ENCODE measurements at places on chromosomes 3 and 15. TPM values are rescaled to one million over a fixed set of nuclear protein-coding genes. Genes with fewer than 3 reads are reported as not detected.

GRCh38 chr15:73283366-73283962 is 85.3 kb downstream of the HCN4 start:
- no peak for DNase-seq
- H3K36me3 ChIP-seq = no peaks in the 10 kb centered on the region
- H3K27ac ChIP-seq = no peak overlapping the region
- no peaks in the 10 kb centered on the region for H3K27me3 ChIP-seq
- H3K4me3 ChIP-seq = no peak overlapping the region
- no peaks in the 10 kb centered on the region for H3K4me1 ChIP-seq

- no peak overlapping the region for H3K4me3 ChIP-seq
- no peaks in the 10 kb centered on the region for H3K36me3 ChIP-seq
- peaks cover 16% of the 10 kb centered on the region for H3K4me1 ChIP-seq
- H3K27ac ChIP-seq = no peak overlapping the region
- no peak for DNase-seq
- H3K27me3 ChIP-seq = no peaks in the 10 kb centered on the region
Measured at GRCh38 chr3:196788528-196788927, 48.9 kb downstream of the PAK2 start.

DNA sequence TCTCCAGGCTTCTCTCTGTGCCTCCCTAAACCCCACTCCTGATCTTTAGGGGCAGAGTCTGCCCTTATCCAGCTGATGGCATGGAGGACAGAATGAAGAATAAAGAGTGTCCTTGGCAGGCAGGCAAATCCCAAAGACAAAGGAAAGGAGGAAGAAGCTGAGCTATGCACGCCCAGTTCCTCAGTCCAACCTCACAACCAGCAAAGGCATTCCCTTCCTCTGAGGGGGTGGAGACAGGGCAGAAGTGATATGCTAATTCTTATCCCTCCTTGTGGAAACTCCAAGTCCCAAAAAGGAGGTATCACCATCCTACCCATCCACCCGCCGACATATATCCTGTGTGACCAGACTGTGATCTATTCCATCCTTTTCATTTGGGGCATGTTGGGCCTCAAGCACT is 10.5 kb upstream of the CCDC54 start:
- H3K27me3 ChIP-seq = no peaks in the 10 kb centered on the region
- H3K36me3 ChIP-seq = no peaks in the 10 kb centered on the region
- no peak for DNase-seq
- H3K4me3 ChIP-seq = no peak overlapping the region
- peaks cover 6% of the 10 kb centered on the region for H3K4me1 ChIP-seq

GRCh38 chr3:113439606-113440005 is 1.7 kb downstream of the CFAP44 start:
- no peak overlapping the region for H3K27ac ChIP-seq
- peaks cover 7% of the 10 kb centered on the region for H3K4me1 ChIP-seq
- no peak overlapping the region for H3K4me3 ChIP-seq
- DNase-seq = no peak
- no peaks in the 10 kb centered on the region for H3K27me3 ChIP-seq

DNA sequence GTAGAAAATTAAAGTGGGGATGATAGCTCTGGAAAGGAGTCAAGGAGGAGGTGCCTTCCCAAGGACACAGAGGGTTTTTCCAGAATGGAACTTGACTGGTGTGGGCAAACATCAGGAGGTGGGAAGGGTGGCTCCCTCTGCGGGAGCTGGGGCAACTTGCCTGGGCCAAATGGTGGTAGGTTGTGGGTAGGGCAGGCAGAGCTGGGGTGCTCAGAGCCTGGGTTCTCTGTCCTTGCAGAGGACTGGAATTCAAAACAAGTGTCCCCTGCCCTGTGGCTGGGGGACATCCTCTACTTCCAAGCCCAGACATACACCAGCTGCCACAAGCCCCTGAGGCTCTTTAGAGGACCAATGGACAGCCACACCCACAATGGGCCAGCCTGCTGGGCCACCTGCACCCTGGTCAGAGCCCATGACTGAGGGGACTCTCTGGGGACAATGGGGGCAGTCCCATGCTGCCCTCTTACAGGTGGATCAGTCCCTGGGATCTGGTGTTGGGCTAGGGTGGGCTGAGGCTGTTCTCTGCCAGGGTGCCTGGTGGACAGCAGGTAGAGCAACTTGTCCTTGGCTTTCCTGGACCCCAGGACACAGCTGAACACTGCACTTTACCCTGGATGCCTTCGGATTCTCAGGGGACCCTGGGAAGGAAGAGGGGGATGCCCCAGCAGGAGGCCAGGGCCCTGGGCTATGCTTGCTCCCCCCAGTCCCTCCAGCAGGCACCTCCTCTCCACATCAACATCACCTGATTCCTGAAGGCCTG is 38.6 kb upstream of the CSPG4 start:
- H3K4me1 ChIP-seq = no peaks in the 10 kb centered on the region
- no peaks in the 10 kb centered on the region for H3K36me3 ChIP-seq
- DNase-seq = no peak
- H3K27ac ChIP-seq = no peak overlapping the region
- no peaks in the 10 kb centered on the region for H3K27me3 ChIP-seq
- no peak overlapping the region for H3K4me3 ChIP-seq

GRCh38 chr15:70579766-70580165 is 183.6 kb downstream of the UACA start:
- peaks cover 22% of the 10 kb centered on the region for H3K27me3 ChIP-seq
- no peak overlapping the region for H3K4me3 ChIP-seq
- H3K27ac ChIP-seq = no peak overlapping the region
- no peaks in the 10 kb centered on the region for H3K36me3 ChIP-seq
- no peak for DNase-seq

DNA sequence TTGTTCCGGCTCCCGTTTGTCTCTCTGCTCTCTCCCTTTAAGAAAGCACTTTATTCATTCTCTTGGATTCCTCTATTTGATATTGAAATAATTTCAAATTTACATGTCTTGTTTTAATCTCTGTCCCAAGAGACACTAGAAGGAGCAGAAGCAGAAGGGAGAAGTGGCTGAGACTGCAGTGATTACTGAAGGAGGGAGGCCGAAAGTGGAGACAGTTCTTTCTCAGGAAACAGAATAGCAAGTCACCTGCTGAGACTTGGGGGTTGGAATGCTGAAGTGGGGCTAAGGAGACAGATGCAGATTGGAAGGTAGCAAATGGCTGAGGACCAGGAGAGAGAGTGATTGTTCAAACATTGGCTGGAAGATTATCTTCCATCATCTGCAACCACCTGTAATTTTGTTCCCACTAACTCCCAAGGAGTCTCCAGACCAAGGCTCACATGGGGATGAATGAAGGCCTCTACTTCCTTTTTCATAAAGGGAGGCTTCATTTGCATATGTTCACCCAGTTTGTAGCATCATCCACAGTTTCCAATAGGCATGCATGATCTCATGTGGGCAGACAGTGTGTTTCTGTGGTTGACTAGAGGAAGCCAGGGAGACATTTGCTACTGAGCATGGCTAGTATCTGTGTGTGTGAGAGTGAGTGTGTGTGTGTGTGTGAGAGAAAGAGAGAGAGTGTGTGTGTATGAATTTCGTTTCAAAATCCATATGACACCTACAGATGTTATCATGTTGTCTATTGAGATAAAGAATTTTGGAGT is 24.0 kb downstream of the LTF start:
- no peak for DNase-seq
- no peak overlapping the region for H3K4me3 ChIP-seq
- H3K4me1 ChIP-seq = no peaks in the 10 kb centered on the region

- H3K36me3 ChIP-seq = no peaks in the 10 kb centered on the region
- no peak overlapping the region for H3K4me3 ChIP-seq
- H3K4me1 ChIP-seq = no peaks in the 10 kb centered on the region
- DNase-seq = no peak
Measured at GRCh38 chr15:80495401-80495942, 91.3 kb downstream of the ARNT2 start.

TLE3 gene
- total RNA-seq = 56.9 TPM

PLAAT1 gene
- 0.58 TPM for total RNA-seq

GOLGA6L7 gene
- not detected for total RNA-seq

CADM2 gene
- total RNA-seq = not detected

STARD5 gene
- 2.2 TPM for total RNA-seq

LEKR1 gene
- 0.21 TPM for total RNA-seq
